Activated T-cell treated with anti-CD3 and anti-CD28 coated beads, Interleukin-2, amount 50 U/mL, for 72 hours (primary cell): ENCODE measurements at places on chromosomes 12 and 14. TPM values are rescaled to one million over a fixed set of nuclear protein-coding genes. Genes with fewer than 3 reads are reported as not detected.

Gene ZDHHC22
- not detected for total RNA-seq

Gene PRKAG1
- 79.3 TPM for total RNA-seq

Gene ASIC1
- total RNA-seq = 5.8 TPM

Gene GALNT16
- 0.05 TPM for total RNA-seq

Gene SLC38A4
- not detected for total RNA-seq

Gene ANG
- 2.5 TPM for total RNA-seq

Gene DDX24
- 193 TPM for total RNA-seq

- no peak for DNase-seq
These were observed 2.3 kb downstream of the LHX5 start for GRCh38 chr12:113469224-113469948.

DNA sequence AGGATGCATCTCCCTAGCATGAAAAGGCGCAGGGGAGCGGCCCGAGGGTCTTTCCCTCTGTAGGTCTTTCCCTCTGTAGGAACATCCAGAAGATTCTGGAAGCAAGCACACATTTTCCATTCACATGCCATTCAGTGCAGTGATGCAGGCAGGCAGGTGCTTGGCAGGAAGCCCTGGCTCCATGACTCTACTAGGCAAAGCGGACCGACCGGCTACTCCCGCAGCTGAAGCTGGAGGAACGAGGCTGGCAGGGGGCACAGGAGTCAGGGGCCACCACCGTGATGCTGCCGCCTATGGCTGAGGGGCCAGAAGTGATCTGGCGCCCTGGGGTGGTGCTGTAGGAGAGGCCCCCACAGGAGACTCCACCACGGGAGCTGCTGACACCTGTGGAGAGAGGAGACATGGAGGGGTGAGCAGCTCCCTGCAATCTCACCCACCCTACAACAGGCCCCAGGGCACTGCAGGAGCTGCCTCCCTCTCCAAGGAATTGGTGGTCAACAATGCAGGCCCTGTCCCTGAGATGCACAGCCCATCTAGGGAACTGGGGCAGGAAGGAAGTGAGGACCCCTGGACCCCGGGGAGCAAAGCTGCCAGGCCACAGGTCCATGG, 6.5 kb downstream of the KRT85 start:
- no peak for DNase-seq

DNA sequence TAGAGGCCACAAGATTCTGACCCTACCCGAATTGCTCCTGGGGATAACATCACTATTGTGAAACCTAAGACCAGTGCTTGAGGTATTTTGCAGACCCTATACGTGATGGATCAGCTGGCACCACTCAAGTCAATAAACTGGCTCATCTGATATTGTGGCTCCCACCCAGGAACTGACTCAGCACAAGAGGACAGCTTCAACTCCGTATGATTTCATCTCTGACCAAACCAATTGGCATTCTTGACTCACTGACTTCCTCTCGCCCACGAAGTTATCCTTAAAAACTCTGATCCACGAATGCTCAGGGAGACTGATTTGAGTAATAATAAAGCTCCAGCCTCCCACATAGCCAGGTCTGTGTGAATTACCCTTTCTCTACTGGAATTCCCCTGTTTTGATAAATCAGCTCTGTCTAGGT, 1036.1 kb upstream of the TMEM132C start:
- DNase-seq = no peak

- no peak for DNase-seq
These were observed 57.2 kb upstream of the DLK1 start for GRCh38 chr14:100669468-100669867.

DNA sequence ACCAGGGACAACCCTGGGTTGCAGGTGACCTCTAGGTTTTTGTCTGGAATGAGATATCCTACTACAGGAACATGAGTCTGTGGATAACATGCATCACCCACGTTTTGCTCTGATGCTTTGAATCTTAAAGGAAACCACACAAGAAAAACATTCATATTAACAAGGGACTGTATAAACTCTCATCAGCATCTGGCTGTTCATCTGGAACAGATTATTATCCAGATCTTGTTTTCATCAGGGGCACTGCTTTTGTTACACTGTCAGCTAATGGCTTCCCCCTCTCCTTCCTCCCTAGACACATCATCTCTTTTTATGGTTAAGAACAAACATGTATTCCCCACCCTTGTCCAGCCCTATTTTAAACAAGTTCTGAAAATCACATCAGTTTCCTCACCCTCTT, 1095.7 kb downstream of the AACS start:
- no peak for DNase-seq

DNA sequence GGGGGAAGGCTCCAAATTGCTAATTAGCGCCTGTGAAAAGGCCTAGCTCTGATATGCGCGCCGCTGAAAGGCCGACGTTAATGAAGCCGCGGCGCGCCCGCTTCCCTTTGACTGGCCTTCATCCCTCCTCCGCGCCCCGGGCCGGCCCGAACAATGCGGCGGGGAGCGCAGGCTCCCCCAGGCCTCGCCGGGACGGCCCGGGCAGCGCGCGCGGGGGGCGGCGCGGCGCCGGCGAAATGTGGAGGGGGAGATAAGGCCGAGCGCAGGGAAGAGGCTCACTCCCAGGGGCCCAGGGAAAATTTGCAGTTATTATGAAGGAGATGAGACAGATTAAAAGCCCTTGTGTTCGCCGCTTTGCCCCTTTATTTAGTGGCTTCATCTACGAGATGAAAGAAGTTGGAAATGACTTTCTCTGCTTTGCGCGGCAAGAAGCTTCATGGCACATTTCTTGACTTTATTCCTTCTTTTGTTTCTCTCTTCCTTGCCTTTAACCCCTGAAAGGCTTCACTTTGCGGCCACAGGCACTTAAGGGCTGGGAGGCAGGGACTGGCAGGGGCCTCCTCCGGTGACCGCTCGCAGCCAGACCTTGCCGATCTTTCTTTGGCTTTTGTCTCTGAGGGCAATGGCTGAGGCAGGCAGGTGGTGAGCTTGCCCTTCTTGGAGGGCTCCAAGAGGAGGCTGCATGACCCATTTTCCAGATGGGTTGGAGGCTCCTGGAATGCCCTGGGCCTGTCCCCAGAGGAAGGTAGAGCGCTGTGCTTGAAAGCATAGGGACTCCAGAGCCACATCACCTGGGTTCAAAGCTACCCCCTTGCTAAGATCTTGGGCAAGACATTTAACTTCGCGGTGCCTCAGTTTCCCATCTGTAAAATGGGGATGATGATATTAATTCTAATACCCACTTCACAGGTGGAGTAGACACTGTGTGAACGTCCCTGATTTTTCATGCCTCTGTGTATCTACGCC, 12.7 kb upstream of the GPATCH2L start:
- DNase-seq = no peak

- no peak for DNase-seq
These were observed 37.5 kb upstream of the CIT start for GRCh38 chr12:119914666-119915065.

- DNase-seq = no peak
These were observed 42.1 kb downstream of the ELK3 start for GRCh38 chr12:96236221-96236822.

DNA sequence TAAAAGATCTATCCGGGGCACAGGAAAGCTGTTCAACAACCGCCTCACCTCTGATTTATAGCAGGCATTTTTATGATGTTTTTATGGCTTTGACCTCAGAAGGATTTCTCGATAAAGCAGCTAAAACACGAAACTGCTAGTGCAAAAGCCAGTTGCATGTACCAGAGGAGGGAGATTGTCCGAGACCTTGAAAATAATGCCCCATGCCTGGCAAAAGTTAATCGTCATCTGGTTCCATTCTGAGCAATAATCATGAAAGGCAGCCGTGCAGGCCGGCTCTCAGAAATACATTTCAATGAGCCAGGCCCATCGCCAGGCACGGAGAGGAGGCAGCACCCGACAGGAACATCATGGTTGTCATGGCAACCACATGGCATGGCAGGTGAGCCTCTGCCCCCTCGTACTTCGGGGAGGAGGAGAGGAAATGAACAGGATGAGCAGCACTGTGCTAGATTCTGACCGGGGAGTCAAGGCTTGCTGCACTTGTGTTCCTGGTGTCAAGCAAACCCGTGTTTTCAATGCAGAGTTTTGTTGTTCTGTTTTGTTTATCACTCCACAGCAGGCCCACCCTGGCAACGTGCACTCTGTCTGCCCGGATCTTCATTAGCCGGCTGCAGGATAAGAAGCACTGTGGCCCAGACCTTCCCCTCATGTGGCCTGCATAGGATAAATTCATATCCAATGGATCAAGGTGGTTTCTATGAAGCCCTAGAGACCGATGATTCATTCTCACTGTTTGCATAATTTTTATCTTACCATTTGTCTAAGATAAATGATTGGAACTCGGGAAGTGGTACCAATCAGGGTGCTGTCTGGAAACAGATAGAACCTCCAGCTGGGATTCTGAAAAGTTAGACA, 160.2 kb downstream of the RIMBP2 start:
- DNase-seq = no peak

DNA sequence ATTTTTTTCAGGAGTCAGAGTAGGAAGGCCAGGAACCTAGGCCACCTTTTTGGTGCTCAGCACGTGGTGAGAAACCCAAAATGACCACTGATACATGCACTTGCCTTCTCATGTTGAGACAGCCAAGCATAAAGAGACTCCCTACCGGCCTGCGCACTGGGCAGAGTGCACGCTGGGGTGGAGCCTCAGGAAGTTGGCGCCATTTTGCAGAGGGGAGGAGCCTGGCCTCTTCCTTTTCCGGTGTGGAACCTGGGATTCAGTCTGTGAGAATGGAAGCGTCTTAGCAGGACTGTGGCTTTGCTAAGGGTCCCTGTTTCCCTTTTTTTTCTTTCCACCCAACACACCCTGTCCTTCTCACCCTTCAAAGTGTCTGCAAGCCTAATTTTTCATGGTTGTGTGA, 62.9 kb upstream of the RTRAF start:
- no peak for DNase-seq

DNA sequence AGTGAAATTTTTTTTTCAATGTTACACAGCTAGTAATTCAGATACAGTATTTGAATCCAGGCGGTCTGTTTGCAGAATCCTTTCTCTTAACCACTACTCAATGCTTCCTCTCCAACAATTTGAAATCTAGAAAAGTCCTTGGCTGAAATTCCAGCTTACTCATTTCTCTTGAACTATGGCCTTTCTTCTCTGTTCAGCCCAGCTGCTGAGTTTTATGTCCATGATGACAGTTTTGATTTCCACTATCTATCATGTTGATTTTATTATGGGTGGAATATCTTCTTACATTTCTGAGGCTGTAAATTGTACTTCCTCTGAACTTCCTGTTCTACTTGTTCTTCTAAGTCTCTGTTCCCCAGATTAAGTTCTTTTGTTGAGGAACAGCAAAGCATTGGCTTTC, 315.3 kb downstream of the DIO2 start:
- DNase-seq = no peak

- DNase-seq = no peak
These were observed 110.1 kb upstream of the PELI2 start for GRCh38 chr14:56008150-56008549.

DNA sequence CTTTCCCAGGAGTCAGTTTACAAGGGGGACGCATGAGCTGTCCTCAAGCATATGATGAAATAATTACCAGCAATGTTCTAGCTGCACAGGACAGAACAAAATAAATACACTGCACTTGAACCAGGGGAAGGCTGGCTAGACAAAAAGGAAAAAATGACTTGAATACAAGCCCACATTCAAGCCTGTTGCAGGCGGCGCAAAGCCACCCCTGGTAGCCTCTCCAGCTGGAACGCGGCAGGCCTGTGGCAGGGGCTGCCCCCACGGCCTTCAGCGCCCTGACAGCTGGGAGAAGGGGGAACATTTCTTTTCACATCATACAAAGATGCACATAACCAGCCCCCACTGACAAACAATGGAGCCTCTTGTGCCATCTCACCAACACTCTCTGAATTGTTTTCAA, 57.1 kb downstream of the TRAFD1 start:
- DNase-seq = no peak

GRCh38 chr12:52581066-52581465, 7.4 kb upstream of the KRT74 start:
- DNase-seq = no peak
